ENCODE measurements at places on chromosomes 5 and 9. TPM values are rescaled to one million over a fixed set of nuclear protein-coding genes. Genes with fewer than 3 reads are reported as not detected.

DNA sequence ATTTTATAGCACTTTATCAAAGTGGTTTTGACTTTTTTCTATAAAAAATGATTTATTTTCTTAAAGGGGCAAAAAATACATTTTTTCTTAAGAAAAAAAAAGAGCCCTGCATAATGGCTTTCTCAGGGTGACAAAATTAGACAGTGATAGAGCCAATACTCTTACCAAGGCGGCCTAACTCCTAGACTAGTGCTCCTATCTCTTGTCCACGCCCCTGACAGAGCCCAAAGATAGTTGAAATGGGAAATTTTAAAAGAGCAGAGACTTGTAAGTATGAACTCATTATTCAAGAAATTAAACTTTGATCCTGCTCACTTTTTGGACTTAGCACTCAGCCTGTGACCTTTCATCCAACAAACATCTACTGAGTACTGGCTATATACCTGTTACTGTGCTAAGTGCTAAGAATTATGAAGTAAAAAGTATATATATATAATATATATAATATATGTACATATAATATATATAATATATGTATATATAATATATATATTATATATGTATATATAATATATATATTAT is 1.2 kb downstream of the INVS start:
- peaks cover 7% of the 10 kb centered on the region for H3K36me3 ChIP-seq
- H3K27ac ChIP-seq: no peak overlapping the region
- peak overlapping the region; percentile 97 for H3K4me3 ChIP-seq
- H3K27me3 ChIP-seq: peaks cover 9% of the 10 kb centered on the region
- no peak for DNase-seq

- no peaks in the 10 kb centered on the region for H3K36me3 ChIP-seq
- no peaks in the 10 kb centered on the region for H3K4me1 ChIP-seq
- H3K4me3 ChIP-seq: no peak overlapping the region
- no peaks in the 10 kb centered on the region for H3K27me3 ChIP-seq
- DNase-seq: no peak
- no peak overlapping the region for H3K27ac ChIP-seq
Observed at GRCh38 chr5:169909945-169910344, 70.3 kb downstream of the INSYN2B start.

DNA sequence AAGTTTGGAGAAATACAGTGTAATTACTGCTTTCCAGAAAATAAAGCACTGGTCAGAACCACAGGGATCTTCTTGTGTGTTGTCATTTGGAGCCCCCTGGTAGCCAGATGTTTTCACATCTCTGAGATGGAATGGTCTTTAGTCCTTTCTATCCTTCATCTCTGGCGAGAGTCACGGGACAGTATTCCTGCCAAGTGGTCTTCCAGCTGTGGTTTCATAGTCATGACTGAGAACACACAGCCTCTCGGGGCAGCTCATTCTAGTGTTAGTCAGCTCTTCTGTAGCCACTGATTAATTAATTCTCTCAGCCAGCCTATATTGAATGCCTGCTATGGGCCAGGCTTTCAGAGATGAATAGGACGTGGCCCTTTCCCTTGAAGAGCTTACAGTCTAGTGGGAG is 34.1 kb downstream of the HMGXB3 start:
- DNase-seq: no peak
- no peak overlapping the region for H3K4me3 ChIP-seq
- no peak overlapping the region for H3K27ac ChIP-seq
- peaks cover 8% of the 10 kb centered on the region for H3K27me3 ChIP-seq
- no peaks in the 10 kb centered on the region for H3K4me1 ChIP-seq

Gene STPG3
- total RNA-seq: not detected

- no peak for DNase-seq
- H3K4me1 ChIP-seq: no peaks in the 10 kb centered on the region
- no peak overlapping the region for H3K4me3 ChIP-seq
- H3K36me3 ChIP-seq: peaks cover 5% of the 10 kb centered on the region
Observed at GRCh38 chr5:36899860-36900259, 23.3 kb downstream of the NIPBL start.

DNA sequence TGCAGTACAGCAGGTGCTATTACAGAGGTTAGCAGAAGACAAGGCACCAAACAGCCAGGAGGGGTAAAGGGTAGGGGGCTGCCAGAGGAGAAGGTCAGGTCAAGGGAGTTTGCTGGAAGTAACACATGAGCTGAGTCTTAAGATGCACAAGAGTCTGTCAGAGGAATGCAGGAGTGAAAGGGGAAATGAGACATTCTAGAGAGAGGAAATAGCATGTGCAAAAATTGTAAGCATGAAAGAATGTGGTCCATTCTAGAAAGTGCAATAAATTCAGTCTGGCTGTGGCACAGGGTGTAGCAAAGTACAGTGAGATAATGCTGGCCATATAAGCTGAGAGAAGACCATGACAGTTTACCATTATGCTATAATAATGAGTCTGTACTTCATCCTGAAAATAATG is 6.6 kb downstream of the GOLGA1 start:
- no peak for DNase-seq
- H3K27me3 ChIP-seq: peaks cover 1% of the 10 kb centered on the region
- H3K27ac ChIP-seq: no peak overlapping the region
- H3K4me3 ChIP-seq: no peak overlapping the region
- no peaks in the 10 kb centered on the region for H3K36me3 ChIP-seq

DNA sequence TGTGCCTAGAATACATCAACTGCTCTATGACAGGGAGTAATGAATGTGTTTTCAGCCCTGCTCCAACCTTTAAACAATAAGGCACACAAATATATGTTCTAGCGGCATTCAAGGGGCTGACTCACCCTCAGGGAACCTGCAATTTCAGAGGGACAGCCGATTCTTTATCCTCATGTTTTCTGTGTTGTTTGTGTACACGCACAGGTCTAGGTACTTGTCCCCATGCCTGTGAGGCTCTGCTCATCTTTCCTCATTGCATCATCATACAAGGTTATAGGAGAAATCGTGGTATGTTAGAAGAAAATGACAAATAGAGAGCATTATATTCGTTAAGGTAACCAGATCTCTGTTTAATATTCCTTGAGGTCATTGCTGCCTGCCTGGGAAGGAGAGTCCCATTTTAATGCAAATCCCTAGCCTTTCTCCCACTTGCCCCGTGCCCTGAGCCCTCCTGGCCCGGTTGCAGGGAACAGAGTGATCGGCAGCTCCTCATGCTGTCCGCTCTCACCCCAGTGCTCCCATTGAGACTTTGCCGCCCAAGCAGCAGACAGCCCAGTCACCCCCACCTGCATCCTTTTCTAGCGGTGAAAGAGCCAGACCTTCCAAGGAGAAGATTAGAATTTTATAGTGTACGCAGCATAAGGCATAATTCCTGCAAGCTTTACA is 14.6 kb downstream of the MAP1B start:
- peaks cover 2% of the 10 kb centered on the region for H3K27me3 ChIP-seq
- DNase-seq: no peak
- H3K4me3 ChIP-seq: no peak overlapping the region
- H3K27ac ChIP-seq: no peak overlapping the region
- H3K4me1 ChIP-seq: peaks cover 14% of the 10 kb centered on the region

- no peak overlapping the region for H3K4me3 ChIP-seq
- no peaks in the 10 kb centered on the region for H3K27me3 ChIP-seq
- DNase-seq: peak; percentile 11
- no peaks in the 10 kb centered on the region for H3K36me3 ChIP-seq
- H3K4me1 ChIP-seq: no peaks in the 10 kb centered on the region
Observed at GRCh38 chr9:17402309-17402708, 176.6 kb upstream of the SH3GL2 start.

DNA sequence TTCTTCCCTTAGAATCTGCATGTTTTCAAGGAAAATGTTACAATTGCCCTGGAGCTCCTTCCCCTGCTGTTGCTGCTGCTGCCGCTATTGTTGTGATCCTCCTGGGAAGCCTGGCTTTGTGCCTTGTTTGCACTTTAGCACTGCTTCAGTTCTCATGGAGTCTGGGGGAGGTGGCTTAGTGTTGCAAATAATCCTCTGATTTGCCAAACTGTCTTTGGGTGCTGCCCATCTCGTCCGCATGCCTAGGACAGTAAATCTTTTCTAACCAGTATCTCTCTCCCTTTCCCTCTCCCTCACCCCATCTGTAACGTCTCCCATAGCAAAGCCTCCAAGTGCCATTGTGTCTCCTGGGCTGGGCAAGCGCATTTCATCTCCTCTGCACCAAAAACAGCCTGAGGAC is 30.3 kb downstream of the FAM240B start:
- no peak overlapping the region for H3K4me3 ChIP-seq
- DNase-seq: no peak
- no peak overlapping the region for H3K27ac ChIP-seq
- no peaks in the 10 kb centered on the region for H3K27me3 ChIP-seq
- peaks cover 6% of the 10 kb centered on the region for H3K4me1 ChIP-seq
- no peaks in the 10 kb centered on the region for H3K36me3 ChIP-seq

Gene CARTPT
- 148 TPM for total RNA-seq

- DNase-seq: no peak
- no peaks in the 10 kb centered on the region for H3K4me1 ChIP-seq
- H3K36me3 ChIP-seq: peaks cover 34% of the 10 kb centered on the region
Observed at GRCh38 chr9:111413996-111414395, 70.2 kb downstream of the ECPAS start.

Gene CTNND2
- 3.6 TPM for total RNA-seq

DNA sequence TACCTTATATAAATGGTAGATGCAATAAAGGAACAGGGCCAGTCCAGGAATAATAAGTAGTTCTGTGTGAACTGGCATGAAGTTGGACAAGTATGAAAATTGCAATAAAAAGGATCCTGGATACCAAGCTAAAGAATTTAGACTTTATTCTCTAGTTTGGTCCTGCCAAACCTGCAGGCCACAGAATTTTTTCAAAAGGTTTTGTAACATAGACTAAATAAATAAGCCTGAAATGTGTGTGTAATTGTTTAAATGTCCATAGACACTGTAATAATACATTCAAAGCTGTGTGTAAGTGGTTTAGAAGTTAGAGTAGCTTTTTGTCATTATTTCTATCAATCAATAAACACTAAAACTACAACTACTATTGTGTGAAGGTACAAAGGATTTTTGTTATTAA is 75.8 kb upstream of the PLPP1 start:
- DNase-seq: no peak
- no peak overlapping the region for H3K27ac ChIP-seq
- H3K4me3 ChIP-seq: no peak overlapping the region
- peaks cover 3% of the 10 kb centered on the region for H3K27me3 ChIP-seq
- H3K36me3 ChIP-seq: peaks cover 7% of the 10 kb centered on the region

DNA sequence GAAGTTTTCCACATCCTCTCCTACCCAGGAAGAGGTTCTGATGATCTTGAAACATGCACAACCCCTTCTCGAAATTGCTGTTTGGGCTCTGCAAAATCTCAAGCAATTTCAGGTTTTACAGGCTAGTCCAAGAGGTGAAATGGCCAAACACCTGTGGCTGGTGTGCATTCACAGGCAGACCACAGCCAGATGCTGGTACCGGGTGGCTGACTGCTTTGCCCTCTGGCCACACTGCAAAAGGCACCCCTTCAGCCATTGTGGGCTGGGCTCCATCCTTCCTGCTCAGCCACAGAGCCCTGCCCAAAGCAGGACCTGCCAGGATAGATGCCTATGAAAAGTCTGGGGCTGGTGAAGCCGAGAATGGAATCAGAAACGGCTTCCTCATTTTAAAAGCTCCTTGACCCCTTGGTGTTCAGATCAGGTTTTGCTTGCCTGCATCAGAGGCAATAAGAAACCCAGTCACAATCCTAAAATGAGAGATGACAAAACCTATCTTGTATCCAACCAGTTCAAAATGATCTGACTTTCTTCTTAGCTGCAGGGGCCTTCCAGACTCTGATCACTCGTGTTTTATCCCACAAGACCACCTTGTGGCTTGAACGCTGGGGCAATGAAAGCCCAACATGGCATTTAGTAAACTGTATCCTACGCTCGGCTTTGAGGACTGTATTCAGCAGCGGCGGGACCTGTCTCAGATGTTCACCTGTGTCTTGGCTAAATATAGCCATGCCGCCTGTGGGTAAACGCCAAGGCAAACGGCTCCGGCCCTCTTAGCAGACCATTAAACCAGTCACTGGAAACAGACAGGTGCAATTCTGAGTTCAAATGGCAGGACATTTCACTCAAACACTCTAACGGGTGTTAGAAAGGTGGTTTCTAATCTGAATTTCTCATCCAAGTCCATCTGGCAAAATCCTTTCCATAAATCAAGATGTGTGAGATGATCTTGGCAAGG is 49.6 kb downstream of the EPB41L4B start:
- no peaks in the 10 kb centered on the region for H3K36me3 ChIP-seq
- no peak for DNase-seq
- no peak overlapping the region for H3K4me3 ChIP-seq
- no peak overlapping the region for H3K27ac ChIP-seq
- no peaks in the 10 kb centered on the region for H3K27me3 ChIP-seq

DNA sequence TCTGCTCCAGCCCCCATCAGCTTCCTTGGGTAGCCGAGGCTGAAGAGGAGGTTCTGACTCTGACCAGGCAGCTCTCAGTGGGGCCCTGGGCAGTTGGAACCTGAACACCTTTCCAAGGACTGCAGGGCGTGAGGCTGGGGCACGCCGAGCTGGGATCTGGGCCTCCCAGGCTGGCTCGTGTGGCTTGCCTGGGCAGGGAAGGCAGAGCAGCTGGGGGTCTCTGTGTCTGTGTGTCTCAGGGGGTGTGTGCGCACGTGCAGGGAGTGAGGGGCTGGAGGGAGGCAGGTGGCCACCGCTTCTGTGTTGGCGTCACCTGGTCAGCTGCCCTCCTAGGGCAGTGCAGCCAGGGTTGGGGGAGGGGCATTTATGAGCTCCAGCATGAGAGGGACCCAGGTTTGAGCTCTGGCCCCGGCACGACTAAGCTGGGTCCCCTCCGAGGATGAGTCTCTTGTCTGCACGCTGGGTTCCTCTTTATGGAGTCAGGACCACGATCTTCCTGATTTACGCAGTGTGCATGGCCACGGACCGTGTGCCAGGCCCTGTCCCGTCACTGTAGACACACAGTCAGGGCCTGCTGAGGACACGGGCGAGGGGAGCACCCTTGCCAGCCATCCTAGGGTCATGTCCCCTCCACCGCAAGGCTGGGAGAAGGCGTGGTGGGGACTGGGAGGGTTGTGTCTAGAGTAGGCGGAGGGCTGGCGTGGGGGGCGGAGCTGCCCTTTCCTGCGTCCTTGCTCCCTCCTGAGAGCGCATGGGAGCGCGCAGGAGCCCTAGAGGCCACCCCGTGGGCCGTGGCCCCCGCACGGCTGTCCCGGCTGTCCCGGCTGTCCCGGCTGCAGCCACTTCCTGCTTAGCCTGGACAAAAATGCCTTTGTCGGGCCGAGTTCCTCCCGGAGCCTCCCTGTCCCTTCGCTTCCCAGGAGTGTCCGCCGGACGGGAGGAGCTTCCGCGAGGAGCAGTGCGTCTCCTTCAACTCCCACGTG is 4.6 kb downstream of the ADAMTSL2 start:
- DNase-seq: no peak
- H3K4me3 ChIP-seq: no peak overlapping the region
- peaks cover 27% of the 10 kb centered on the region for H3K4me1 ChIP-seq
- H3K27ac ChIP-seq: peak overlapping the region; percentile 92

DNA sequence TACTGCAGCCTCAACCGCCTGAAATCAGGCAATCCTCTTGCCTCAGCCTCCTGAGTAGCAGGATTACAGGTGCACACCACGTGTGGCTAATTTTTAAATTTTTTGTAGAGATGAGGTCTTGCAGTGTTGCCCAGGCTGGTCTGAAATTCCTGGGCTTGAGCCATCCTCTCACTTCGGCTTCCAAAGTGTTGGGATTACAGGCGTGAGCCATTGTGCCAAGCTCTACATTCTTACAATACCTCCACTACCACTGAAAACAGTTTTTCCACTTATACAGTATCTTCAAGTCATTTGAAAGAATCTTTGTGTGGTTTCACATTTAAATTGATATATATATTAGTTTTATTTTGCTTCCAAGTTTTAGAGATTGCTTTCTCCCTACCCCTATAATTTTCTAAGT is 42.6 kb downstream of the LARP1 start:
- H3K27ac ChIP-seq: no peak overlapping the region
- H3K27me3 ChIP-seq: peaks cover 2% of the 10 kb centered on the region
- peaks cover 13% of the 10 kb centered on the region for H3K4me1 ChIP-seq
- peaks cover 52% of the 10 kb centered on the region for H3K36me3 ChIP-seq
- DNase-seq: no peak

Data from endothelial cell (in vitro differentiated cells).